ENCODE measurements at places on chromosomes 3 and 15. TPM values are rescaled to one million over a fixed set of nuclear protein-coding genes. Genes with fewer than 3 reads are reported as not detected.

DNA sequence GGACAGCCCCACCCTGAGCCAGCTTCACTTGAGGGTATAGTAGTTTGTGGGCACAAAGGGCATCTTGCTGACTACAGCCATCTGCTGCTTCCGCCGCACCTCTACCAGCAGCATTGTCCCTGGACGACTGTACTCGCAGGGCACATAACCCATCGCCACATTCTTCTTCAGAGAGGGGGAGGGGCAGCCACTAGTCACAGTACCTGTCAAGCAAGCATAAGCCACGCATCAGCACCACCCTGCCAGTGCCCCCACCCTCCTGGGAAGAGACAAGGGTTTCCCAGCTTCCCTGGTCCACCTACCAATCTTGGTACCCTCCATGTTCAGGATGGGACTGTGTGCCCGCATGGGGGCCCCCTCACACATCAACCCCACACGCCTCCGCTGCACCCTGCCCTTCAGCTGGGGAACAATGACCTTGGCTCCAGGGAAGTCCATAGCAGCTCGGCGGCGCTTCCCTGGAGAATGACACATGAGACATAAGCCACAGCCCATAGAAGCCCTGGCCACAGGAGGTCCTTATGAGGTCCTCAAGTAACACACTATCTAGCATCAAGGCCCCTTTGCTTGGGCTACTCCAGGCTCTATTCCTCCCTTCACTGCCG lies 4.7 kb downstream of the AMT start:
- H3K4me1 ChIP-seq, result peaks cover 22% of the 10 kb centered on the region
- no peak overlapping the region for H3K4me3 ChIP-seq
- H3K27me3 ChIP-seq, result no peaks in the 10 kb centered on the region
- DNase-seq, result no peak
- peak overlapping the region; percentile 37 for H3K27ac ChIP-seq

SLC28A2 gene
- 47.1 TPM for polyA plus RNA-seq

DNA sequence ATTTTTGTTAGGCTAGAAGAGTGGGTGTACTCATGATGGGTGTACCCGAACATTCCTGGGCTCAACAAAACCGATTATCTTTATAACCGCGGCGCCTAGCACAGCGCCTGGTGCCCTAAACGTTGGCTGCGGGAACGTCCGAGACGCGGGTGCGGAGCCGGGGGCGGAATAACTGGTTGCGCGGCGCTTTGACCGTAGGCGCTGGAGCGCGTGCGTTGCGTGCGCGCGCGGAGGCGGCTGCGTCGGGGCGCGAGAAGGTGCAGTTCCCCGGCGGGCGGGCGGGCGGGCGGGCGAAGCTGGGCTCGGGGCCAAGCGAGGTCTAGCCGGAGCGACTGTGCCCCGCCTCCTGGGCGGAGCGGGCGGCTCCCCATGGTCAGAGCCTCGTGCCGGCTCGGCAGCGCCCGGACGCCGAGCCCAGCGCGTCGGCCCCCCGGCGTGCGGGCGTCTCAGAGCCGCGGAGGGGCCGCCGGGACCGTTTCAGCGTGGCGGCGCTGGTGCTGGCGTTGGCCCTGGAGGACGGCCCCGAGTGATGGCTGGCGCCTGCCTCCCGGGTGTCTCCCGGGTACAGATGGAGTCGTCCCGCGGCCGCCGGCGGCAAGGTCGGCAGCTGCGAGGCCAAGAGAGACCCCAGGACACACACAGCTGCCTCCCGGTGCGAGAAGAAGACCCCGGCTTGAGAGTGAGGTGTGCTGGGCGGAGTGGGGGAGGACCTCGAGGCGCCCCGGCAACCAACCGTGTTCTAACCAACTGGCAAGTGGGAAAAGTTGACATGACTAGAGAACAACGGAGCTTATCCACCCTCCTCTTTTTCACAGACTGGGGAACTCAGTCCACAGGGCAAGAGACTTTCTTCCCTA lies at the start of gene PLAAT1:
Gene PLAAT1 (plus strand): TSS at position 373 of the 857 bp plus-strand sequence. CDS start 14,429 bp downstream, outside the sequence.
- peak; percentile 49 for DNase-seq
- peak within 1 kb of the TSS; percentile 47 for H3K4me3 ChIP-seq
- no peaks in the 10 kb centered on the region for H3K36me3 ChIP-seq

GRCh38 chr3:143567823-143568222 lies 280.4 kb downstream of the SLC9A9 start:
- peaks cover 18% of the 10 kb centered on the region for H3K4me1 ChIP-seq
- no peaks in the 10 kb centered on the region for H3K36me3 ChIP-seq
- no peak overlapping the region for H3K27ac ChIP-seq

GRCh38 chr15:89845305-89845893 lies 30.7 kb upstream of the ANPEP start:
- peak overlapping the region; percentile 6 for H3K27ac ChIP-seq
- no peak overlapping the region for H3K4me3 ChIP-seq
- peak; percentile 57 for DNase-seq
